ENCODE measurements at places on chromosomes 6 and 20.

GRCh38 chr6:53259860-53260580 lies 88.7 kb downstream of the ELOVL5 start:
- no peak for DNase-seq

- no peak for DNase-seq
Measured at GRCh38 chr20:48582673-48582985, 245.2 kb downstream of the PREX1 start.

GRCh38 chr6:32449088-32449736 lies 9.5 kb downstream of the HLA-DRA start:
- DNase-seq = no peak

DNA sequence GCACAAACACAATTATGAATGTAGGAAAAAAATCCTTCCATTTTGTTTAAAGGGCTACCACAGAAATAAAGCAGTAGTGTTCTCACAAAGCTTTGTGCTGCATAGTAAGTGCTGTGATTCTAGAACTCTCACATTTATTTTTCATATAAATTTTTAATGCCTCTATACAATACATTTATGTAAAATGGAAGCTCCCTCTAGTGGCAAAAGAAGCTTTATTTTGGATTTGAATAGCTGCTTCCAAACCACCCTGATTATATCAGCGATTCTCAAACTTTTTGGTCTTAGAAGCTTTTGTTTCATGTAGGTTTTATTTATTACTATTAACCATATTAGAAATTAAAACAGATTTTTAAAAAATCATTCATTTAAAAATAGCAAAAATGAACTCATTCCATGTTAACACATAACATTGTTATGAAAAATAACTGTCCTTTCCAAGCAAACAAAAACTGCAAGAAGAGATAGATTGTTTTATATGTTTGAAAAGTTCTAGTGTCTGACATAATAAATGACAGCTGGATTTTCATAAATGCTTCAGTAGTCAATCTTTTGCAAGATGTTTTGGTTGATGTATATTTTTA lies 38.4 kb downstream of the HS3ST5 start:
- DNase-seq = peak; percentile 8

DNA sequence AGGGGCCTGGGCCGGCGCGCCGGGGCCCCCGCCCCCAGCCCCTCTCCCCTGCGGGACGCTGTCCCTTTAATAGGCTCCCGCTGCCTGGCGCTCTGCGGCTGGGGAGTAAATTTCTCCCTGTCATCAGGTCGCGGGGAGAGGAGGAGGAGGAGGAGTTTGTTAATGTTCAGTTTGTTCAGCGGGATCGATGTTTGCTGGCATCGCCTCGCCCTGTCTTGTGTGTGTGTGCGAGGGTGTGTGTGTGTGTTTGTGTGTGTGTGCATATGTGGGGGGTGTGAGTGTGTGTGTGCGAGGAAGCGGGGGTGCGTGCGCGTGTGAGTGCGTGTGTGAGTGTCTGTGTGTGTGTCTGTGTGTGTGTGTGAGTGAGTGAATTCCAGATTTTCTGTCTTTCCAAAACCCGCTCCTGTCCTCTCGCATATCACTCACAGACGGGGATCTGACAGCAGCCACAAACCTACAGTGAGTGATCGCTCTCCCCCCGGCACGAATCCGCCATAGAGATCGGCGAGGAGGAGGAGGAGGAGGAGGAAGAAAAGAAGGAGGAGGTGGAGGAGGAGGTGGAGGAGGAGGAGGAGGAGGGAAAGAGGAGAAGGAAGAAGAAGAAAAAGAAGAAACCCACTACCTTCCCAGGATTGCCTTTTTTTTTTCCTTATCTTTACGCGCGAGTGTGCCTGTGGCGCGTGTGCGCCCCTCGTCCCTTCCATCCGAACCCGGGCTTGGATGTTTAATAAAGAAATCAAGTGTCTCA lies at the start of gene TSHZ2:
TSS of gene TSHZ2 (plus strand) at position 169 of the 748 bp plus-strand sequence. CDS start 936 bp downstream, outside the sequence.
- DNase-seq = no peak

- no peak for DNase-seq
Measured at GRCh38 chr20:44012466-44013226, 98.0 kb downstream of the TOX2 start.

GRCh38 chr6:166957087-166957804 lies 896 bp upstream of the RNASET2 start:
- peak; percentile 21 for DNase-seq

GRCh38 chr20:50308513-50309279 lies 118.1 kb downstream of the CEBPB start:
- no peak for DNase-seq

GRCh38 chr20:44001667-44002596 lies 87.3 kb downstream of the TOX2 start:
- no peak for DNase-seq

- DNase-seq = no peak
Measured at GRCh38 chr20:50366270-50367103, 143.7 kb upstream of the PTPN1 start.

GRCh38 chr6:158376631-158377081 lies 64.4 kb downstream of the TULP4 start:
- DNase-seq = no peak

GRCh38 chr20:48564982-48565539 lies 262.7 kb downstream of the PREX1 start:
- DNase-seq = no peak
